B cell (primary cell): ENCODE measurements at places on chromosomes 7 and 10. TPM values are rescaled to one million over a fixed set of nuclear protein-coding genes. Genes with fewer than 3 reads are reported as not detected.

DNA sequence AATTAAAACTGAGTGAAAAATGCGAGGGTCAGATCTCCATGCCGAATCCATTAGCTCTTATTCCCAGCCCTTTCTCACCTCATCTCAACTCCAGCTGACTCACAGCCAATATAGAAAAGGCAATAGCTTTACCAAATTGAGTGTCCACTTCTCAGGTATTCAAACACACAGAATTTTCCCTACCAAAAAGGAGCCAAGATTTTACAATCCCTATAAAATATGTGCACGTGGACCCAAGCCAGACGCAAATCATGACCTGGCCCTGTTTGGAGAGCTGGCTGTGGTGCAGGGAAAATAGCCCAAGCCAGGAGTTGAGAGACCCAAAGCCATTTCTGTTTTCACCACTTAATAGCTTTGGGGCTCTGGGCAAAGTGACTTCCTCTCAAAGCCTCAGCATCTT lies 379.7 kb upstream of the AUTS2 start:
- no peak overlapping the region for H3K4me3 ChIP-seq
- H3K4me1 ChIP-seq: no peaks in the 10 kb centered on the region
- H3K27me3 ChIP-seq: no peaks in the 10 kb centered on the region
- H3K27ac ChIP-seq: no peak overlapping the region
- DNase-seq: no peak
- no peaks in the 10 kb centered on the region for H3K36me3 ChIP-seq

- H3K36me3 ChIP-seq: peaks cover 13% of the 10 kb centered on the region
- no peak overlapping the region for H3K27ac ChIP-seq
- no peaks in the 10 kb centered on the region for H3K4me1 ChIP-seq
- H3K27me3 ChIP-seq: no peaks in the 10 kb centered on the region
Measured at GRCh38 chr7:91046322-91047089, 217.7 kb upstream of the FZD1 start.

DNA sequence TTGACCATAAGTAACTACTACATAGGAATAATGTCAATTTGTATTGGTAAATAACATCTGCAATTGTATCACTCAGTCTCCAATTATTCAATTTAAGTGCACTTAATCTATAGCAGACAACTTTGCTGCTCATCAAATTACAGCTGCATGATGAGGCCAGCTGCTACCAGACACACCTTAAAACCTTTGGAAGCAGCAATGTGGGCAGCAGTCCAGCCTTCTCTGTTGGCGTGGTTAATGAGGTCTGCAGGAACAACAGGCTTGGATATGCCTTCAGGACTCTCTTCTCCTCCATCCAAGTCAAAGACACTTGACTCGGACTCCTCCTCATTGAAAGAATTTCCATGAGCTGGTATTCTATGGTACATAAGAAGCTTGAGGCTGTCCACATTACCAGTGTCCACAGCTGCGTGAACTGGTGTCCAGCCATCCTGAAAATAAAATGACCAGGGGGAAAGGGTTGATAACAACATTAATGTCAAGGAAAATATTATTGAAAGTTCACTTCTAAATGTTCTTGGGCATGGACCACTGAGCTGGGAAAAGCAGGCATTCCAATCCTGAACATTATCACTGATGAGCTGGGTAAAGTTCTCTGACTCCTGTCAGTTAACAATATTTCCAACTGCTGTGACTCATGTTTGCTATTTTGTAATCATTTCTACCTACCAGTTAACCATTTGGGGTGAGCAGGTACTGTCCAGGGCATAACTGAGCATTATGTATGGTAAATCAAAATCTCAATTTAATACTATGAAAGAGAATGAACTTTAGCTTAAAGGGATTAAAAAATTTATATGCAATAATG lies 95.7 kb downstream of the CTTNBP2 start:
- no peak for DNase-seq
- H3K4me3 ChIP-seq: no peak overlapping the region
- H3K4me1 ChIP-seq: no peaks in the 10 kb centered on the region

Gene CPVL
- total RNA-seq: 0.41 TPM in 1 of 2 replicates, not detected in the other

- no peaks in the 10 kb centered on the region for H3K4me1 ChIP-seq
- H3K27me3 ChIP-seq: no peaks in the 10 kb centered on the region
Measured at GRCh38 chr7:103686064-103686463, 240.1 kb upstream of the SLC26A5 start.

Gene ITGA8
- total RNA-seq: not detected in 2 replicates

Gene TET1
- 1.1 and 1.4 TPM in 2 replicates for total RNA-seq

Gene TAS2R3
- 8.6 and 9.5 TPM in 2 replicates for total RNA-seq

- no peaks in the 10 kb centered on the region for H3K36me3 ChIP-seq
- H3K4me1 ChIP-seq: no peaks in the 10 kb centered on the region
- DNase-seq: no peak
Measured at GRCh38 chr10:114905450-114905849, 32.5 kb upstream of the TRUB1 start.
